ENCODE measurements at places on chromosomes 1 and 21. TPM values are rescaled to one million over a fixed set of nuclear protein-coding genes. Genes with fewer than 3 reads are reported as not detected.

POU2F1 gene
- 3.6 TPM for total RNA-seq

F11R gene
- total RNA-seq: 410 TPM

MASP2 gene
- not detected for total RNA-seq

XKR8 gene
- total RNA-seq: 2.2 TPM

LYPD8 gene
- total RNA-seq: not detected

KCNE1 gene
- total RNA-seq: not detected

BARHL2 gene
- not detected for total RNA-seq

TIAM1 gene
- 13.7 TPM for total RNA-seq

CHODL gene
- total RNA-seq: 0.48 TPM

CDC42 gene
- total RNA-seq: 526 TPM

KLF17 gene
- 0.24 TPM for total RNA-seq

ILF2 gene
- 103 TPM for total RNA-seq

UBXN10 gene
- total RNA-seq: 0.24 TPM

GSTM2 gene
- 3.6 TPM for total RNA-seq

TSPEAR gene
- not detected for total RNA-seq

PGLYRP3 gene
- total RNA-seq: not detected

CTBS gene
- 12.1 TPM for total RNA-seq

DNAJC28 gene
- total RNA-seq: 0.85 TPM

OR6N1 gene
- not detected for total RNA-seq

MAGOH gene
- total RNA-seq: 28.7 TPM

FCGR2B gene
- not detected for total RNA-seq

RAB29 gene
- 25.8 TPM for total RNA-seq

RGS21 gene
- total RNA-seq: not detected

SEC16B gene
- total RNA-seq: 0.96 TPM

All from tracheal epithelial cell (primary cell).